Cardiac septum (tissue), 1 donor: ENCODE measurements at places on chromosomes 2 and 18. TPM values are rescaled to one million over a fixed set of nuclear protein-coding genes. Genes with fewer than 3 reads are reported as not detected.

Gene EGR4
- not detected for total RNA-seq

Gene VAMP5
- total RNA-seq, result 27.9 TPM

Gene GALR1
- total RNA-seq, result 0.08 TPM

Gene NT5C1B
- total RNA-seq, result not detected

Gene RFX8
- not detected for total RNA-seq

Gene NTSR2
- not detected for total RNA-seq

Gene ALLC
- total RNA-seq, result not detected

Gene ERMN
- total RNA-seq, result not detected

Gene CCDC178
- 0.27 TPM for total RNA-seq

Gene DAW1
- total RNA-seq, result not detected

Gene SERPINB13
- not detected for total RNA-seq

Gene QPCT
- total RNA-seq, result 5.2 TPM

Gene CFAP53
- 0.48 TPM for total RNA-seq

Gene DLGAP1
- total RNA-seq, result 6.5 TPM

Gene IL1B
- 0.48 TPM for total RNA-seq

Gene PPP1R1C
- total RNA-seq, result 29.6 TPM

Gene CLEC4F
- total RNA-seq, result 0.13 TPM

Gene SLC14A1
- 12.4 TPM for total RNA-seq

Gene SOCS6
- 22.8 TPM for total RNA-seq

Gene RIOK3
- total RNA-seq, result 68.4 TPM

Gene TMEM185B
- 22.7 TPM for total RNA-seq

Gene LYG1
- 0.57 TPM for total RNA-seq

Gene TOGARAM2
- 0.48 TPM for total RNA-seq

Gene RAD51AP2
- 0.43 TPM for total RNA-seq

Gene CD207
- total RNA-seq, result 0.16 TPM

Gene HSPD1
- total RNA-seq, result 144 TPM

Gene SERPINB11
- not detected for total RNA-seq

Gene CNTNAP5
- not detected for total RNA-seq

Gene KCNIP3
- 6.5 TPM for total RNA-seq

Gene POTEJ
- not detected for total RNA-seq

Gene LONRF2
- 24.5 TPM for total RNA-seq

Gene IL36G
- total RNA-seq, result not detected

Gene HSPE1
- 88.3 TPM for total RNA-seq

Gene YIPF4
- total RNA-seq, result 71.2 TPM

Gene HOXD4
- total RNA-seq, result 0.70 TPM

Gene ARHGAP25
- total RNA-seq, result 5.2 TPM

Gene BABAM2
- total RNA-seq, result 63.4 TPM

Gene CAPN14
- total RNA-seq, result 0.16 TPM

Gene ALPI
- total RNA-seq, result not detected

Gene PKDCC
- 74.7 TPM for total RNA-seq

Gene WDPCP
- 27.3 TPM for total RNA-seq

Gene CTAGE1
- 0.13 TPM for total RNA-seq

Gene C1QL2
- not detected for total RNA-seq
